HS-5 (cell line): ENCODE measurements at places on chromosomes 3 and 15.

- DNase-seq, result no peak
These were observed 339.7 kb downstream of the IL5RA start for GRCh38 chr3:2770451-2770850.

DNA sequence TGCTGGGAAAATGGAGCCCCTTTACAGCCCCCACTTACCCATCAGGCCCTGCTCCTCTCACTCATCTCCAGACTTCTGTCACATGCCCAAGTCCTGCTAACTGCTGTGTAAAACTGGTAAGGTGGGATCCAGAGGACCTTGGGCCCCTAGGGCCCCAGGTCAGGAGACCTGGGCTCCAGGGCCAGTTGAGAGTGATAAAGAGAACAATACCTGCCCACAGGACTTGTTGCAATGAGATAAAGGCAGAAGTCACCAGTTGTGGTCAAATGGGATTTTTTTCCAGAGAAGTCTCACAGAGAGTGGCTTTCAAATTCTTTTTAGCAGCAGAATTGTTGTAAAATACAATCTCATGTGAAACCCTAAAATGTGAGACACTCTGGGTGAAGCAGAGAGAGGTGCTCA lies 753 bp downstream of the FURIN start:
- DNase-seq, result no peak

DNA sequence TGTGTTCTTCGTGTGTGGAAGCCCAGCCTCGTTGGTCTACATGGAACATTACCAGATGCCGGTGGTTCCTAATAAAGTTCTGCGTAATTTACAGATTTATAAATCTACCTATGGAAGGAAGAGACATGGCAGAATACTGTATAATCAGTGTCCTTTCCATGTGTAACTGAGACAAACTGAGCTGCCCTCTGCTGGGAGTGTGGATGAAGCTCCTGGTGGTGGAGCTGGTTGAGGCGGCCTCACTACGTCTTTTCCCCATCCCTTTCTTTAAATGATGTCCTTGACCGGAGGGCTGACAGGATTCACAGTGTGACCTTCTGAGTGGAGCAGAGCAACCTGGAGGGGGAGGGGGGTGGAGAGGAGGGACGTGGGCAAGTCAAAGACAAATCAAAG lies 267.0 kb upstream of the CHRM5 start:
- DNase-seq, result no peak

DNA sequence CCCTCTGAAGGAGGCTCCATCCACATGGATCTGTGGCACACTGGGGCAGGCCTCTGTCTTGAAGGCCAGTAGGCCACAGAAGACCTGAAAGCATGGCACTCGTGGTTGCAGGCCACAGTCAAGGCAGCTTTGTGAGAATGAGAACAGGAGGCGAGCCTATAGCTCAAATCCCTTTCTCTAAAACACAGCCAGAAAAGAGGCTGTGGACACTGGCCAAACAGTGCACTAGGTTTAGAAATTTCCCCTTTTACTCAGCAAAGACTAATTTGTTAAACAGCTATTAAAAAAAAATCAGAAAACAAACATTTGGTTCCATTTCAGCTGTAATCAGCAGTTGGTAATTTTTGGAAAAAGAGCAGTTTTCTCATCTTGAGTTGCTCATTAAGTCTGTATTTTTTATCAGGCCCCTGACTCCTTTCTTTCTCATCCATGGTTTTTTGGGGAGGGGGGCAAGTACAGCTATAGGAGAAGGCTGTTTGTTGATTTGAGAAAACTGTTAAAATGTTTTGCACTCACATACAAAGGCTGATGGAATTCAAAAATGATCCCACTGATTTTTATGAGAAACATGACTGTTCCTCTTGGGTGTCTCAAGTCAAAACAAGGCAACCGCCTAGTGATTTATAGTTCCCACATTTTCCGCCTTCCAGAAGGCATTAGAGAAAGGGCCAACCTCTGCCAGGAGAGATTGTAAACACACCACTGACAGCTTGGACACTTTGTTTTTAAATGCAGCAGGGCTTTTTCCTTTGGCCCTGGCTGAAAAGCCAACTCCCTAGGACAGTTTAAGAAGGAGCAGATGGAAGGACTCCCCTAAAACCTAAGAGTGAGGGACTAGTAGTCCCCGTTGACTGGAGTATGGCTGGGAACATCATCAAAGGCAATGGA lies 28.1 kb downstream of the PARP16 start:
- DNase-seq, result no peak

DNA sequence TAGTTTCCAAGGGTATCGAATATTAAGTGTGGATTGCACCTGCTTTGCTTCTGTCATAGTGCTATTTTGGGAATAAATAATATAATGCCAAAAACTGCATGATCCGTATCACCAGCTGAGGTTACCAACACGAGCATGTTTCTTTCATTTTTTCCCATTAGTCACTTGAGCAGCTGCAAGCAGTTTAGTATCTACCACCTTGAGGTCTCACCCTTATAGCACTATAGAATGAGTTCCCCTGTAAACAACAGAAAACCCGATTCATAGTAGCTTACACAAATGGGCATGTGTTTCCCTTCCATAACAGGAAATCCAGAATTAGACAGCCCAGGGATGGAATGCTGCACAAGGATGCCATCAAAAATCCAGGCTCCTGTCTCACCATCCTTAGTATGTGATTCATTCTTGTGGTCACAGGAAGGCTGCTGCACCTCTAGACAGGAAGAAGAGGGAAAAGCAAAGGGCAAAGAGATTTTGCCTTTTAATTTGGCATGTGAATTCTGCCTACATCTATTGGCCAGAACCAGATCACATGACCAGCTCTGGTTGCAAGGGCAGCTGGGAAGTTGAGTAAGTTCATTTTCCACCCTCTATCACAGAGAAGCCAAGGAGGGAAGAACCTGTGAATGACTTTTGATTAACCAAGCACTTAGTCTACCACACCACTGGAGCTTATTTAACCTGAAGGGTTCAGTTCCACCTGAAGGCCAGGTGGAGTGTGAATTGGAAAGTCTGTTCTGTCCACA lies 91.3 kb upstream of the SLC25A36 start:
- peak; percentile 25 for DNase-seq

DNA sequence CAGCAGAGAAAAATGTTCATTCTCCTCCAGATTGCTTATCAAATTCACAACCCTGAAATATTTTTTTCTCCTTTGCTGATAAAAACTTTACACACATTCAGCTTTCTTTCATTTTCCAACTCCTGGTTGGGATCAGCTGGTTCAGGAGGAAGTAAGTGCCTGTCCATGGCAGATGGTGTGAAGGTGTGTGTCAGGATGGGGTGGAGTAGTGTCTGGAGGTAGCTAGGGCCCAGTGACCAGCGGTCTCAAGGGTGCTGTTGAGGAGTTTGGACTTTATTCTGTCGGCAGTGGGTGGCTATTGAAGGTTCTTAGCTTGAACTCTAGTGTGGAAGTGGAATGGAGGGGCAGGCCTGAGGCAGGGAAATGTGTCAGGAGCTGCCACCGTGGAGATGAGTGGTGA lies 46.9 kb upstream of the PTPN23 start:
- no peak for DNase-seq

DNA sequence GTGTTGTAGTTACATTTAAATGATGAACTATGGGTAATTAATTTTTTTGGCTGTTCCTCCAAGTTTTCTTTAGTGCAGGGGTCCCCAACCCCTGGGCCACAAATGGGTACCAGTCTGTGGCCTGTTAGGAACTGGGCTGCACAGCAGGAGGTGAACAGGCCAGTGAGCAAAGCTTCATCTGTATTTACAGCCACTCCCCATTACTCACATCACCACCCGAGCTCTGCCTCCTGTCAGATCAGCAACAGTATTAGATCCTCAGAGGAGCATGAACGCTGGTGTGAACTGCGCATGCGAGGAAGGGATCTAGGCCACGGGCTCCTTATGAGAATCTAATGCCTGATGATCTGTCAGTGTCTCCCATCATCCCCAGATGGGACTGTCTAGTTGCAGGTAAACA lies 75.9 kb upstream of the RPL35A start:
- no peak for DNase-seq

DNA sequence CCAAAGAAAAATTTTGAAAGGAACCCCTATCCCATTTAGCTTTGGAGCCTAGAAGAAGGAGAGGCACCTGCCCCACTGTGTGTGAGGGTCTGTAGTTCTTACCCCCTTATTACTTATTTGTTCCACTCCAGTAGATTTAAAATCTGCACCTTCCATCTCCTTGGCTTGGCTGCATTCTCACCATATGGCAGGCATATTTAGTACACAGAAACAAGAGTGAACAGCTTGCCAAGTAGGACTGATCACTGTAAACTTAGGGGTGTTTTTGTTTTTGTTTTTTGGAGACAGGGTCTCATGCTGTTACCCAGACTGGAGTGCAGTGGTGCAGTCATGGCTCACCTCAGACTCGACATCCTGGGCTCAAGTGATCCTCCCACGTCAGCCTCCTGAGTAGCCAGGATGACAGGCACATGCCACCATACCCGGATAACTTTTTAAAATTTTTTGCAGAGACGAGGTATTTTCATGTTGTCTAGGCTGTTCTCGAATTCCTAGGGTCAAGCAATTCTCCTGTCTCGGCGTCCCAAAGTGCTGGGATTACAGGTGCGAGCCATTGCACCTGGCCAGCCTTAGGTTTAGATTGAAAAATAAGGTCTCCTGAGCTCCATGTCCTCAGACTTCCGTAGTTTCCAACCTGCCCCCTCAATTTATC lies 14.1 kb upstream of the ANXA2 start:
- no peak for DNase-seq

DNA sequence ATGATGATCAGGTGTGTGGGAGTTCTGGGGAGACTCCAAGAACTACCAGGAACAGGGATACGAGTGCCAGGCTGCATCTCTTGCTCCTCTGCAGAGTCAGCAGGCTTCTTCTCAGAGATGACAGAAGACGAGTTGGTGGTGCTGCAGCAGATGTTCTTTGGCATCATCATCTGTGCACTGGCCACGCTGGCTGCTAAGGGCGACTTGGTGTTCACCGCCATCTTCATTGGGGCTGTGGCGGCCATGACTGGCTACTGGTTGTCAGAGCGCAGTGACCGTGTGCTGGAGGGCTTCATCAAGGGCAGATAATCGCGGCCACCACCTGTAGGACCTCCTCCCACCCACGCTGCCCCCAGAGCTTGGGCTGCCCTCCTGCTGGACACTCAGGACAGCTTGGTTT lies 7.9 kb downstream of the PRRT3 start:
- no peak for DNase-seq

DNA sequence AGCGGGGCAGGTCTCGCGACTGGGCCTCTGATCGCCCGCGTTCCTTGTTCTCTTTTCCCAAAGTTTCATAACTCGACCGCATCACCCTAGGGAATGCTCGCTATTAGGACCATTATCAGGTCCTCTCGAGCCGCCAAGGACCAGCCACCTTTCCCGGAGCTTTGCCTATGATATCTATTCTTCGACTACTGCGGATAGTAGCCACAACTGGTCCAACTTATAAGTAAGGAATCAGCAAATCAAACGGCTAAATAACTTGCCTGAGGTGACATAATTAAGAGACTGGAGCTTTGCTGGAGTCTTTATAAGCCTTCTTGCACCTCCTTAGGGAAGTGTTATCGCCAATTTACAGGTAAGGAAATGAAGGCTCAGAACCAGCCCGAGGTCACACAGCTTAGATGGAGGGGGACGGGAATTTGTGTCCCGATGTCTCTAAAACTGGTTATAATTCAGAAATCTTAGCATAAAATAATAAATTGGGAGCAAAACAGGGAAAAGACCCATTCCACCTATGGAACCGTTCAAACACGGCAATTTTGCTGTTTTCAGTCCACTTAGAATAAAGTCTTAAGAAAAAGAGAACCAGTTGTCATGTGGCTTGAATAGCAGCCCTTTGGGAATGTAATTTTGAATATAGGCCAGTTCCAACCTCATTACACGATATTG lies 479 bp upstream of the PLD1 start:
- no peak for DNase-seq

DNA sequence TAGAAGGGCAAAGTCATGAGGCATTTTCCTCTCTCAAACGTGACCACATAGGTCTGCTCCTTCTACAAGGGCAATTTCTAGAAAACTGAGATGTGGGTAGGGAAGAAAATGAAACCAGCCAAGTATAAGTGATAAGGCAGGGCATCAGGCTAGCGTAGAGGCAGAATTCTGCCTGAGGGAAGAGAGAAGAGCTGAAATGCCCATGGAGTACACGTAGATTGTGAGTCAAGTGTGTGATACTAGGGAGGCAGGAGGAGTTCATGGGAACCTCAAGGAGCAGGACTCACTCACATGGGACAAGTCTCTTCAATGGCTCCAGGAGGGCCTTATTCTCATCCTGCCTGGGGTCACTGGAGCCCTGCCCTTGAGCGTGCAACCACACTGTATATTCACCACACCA lies 34.9 kb upstream of the PPP4R2 start:
- DNase-seq, result no peak

DNA sequence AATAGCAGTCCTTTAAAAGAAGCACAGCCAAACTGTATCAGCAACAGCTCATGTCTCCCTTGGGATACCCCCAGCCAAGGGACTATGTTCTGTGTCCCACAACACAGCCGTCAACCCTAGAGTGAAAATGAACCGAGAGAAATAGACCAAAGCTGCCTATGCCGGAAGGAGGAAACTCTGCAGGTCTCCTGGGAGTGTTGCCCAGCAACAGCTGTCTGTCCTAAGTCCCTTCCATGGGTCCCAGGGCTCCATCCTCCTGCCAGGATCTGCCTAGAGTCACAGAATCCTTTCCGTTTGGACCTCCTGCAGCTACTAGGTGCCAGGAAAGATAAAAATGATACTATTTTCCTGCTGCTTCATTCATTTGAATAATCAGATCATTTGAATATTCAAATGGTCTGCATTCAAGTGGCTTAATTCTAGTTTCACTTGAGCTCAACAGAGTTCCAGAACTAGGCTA lies 53.1 kb downstream of the TRANK1 start:
- DNase-seq, result no peak

GRCh38 chr3:197511853-197512635 lies 43.7 kb downstream of the BDH1 start:
- DNase-seq, result no peak

DNA sequence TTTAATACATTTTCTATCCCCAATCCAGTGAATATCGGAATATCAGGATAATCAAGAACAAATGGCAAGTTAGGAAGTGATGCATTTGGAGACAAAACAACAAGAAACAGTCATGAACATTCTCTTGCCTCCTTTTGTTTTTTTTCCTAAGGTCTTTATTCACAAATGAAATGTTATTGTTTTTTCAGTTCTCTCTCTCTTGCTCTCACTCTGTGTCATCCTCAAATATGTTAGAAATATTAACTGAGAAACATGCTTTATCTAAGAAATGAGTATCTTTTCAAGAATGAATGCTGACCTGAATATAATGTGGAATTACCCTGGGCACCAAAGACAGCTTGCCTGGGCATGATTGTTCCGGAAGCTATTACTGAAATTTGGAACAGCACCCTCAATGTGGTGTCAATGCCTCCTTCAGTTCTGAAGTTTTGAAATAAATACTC lies 51.3 kb downstream of the RBMS3 start:
- DNase-seq, result no peak

GRCh38 chr3:149417174-149417573 lies 39.7 kb upstream of the TM4SF1 start:
- DNase-seq, result no peak

GRCh38 chr3:194177141-194177540 lies 41.2 kb downstream of the HES1 start:
- DNase-seq, result no peak

GRCh38 chr3:52892625-52893311 lies 4.6 kb downstream of the STIMATE start:
- DNase-seq, result no peak
